ENCODE measurements at places on chromosomes 3 and 15.

DNA sequence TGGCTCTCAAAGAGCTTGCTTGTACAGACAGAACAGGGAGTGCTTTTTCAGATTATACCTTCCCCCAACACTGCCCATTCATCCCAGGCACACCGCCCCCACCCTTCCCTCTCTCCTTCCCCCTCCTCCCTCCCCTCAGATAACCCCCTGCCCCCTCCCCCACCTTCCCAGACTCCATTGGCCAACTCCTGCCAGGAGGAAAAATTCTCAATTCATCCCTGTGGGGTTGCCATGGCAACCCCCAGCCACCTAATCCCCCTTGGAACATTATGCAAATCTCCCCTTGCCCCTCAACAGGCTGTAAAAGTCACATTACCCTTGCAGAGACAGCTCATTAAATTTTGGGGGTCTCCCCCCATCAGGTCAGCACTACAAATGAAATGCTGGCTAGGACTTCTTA lies 14.3 kb downstream of the TLE3 start:
- DNase-seq = no peak

- no peak for DNase-seq
These were observed 11.8 kb downstream of the MYO1E start for GRCh38 chr15:59360896-59361295.

DNA sequence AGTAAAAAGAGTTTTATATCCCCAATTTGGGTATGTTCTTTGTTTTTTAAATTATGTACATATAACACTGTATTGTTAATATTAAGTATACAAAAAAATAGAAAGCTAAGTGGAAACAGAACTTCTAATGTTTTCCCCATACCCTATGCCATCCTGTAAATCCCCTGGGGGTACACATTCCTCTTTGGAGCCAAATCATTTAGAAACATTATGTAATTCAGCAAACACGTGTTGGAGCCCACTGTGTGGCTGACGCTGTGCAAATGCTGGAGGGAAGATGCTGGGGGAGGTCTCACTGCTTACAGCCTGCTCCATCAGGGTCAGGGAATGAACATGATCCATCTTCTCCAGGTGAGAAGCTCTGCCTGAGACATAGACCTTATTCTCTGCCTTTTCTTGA lies 52.8 kb downstream of the CRTC3 start:
- no peak for DNase-seq

- DNase-seq = no peak
These were observed 50.4 kb downstream of the SLC25A26 start for GRCh38 chr3:66271231-66271630.

DNA sequence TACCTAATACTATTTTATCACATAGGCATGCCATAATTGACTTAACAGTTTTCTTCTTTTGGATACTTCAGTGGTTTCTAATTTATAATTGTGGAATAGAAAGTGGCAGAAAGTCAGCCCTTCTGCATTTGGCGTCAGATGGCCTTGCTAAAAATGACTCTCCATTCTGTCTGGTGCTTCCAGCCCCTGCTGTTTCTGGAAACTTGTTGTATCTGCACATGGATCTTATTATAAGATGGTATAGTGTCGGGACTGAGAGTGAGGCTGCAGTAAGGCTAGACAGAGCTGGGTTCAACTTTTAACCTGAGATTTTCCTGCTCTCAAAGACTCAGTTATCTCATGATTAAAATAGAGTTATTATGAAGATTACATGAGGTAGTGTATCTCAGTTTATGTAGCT lies 74.8 kb upstream of the WDR72 start:
- no peak for DNase-seq

- DNase-seq = peak; percentile 74
These were observed 101.7 kb upstream of the TPM1 start for GRCh38 chr15:62940755-62941361.

- DNase-seq = no peak
These were observed 39.0 kb downstream of the WHAMM start for GRCh38 chr15:82848241-82848993.

Measured in HS-5 (cell line).